ENCODE measurements at places on chromosomes 16 and 17.

DNA sequence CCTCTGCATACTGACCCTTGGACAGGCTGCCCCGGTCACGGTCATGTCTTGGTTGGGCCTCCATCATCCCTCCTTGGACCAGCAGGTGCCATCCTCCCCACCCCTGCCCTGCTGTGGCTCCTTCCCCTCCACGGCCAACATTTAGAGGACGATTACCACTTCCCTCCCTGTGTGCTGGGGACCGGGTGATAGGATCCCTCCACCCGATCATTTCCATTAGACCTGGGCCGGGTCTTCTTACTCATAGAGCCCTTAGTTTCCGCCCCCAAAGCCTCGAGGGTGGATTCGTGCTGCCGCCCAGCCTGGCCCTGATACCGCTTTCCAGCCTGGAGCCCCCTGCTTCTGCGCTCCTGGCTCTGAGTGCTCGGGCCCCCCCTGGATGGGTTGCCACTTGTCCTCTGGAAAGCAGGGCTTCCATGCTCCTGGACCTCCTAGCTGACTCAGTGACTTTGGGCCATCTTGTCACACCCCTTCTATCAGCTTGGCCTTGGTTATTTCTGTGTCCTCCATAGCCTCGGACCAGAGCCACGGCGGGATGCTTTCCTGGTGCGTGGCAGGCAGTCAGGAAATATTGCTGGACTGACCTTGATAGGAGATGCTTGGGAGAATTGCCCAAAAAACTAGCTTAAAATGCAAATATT, 171.4 kb downstream of the SEC14L1 start:
- DNase-seq = no peak

DNA sequence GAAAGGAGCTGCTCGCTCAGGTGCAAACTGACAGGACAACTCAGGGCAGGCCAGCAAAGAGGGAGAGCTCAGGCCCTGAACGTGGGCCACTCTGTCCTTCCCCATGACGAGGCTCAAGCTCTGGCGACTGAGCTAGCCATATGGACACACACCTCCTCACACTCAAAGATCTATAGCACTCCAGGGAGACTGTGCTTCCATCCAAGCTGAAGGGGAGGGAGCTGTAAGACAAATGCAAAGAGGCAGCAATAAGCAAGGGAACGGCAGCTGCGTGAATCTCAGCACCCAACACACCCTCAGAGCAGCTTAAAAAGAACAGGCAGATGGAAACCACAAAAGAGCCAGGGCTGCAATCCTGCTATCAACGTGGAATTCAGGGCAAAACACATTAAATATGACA, 13.5 kb downstream of the NUDT16L1 start:
- DNase-seq = no peak

DNA sequence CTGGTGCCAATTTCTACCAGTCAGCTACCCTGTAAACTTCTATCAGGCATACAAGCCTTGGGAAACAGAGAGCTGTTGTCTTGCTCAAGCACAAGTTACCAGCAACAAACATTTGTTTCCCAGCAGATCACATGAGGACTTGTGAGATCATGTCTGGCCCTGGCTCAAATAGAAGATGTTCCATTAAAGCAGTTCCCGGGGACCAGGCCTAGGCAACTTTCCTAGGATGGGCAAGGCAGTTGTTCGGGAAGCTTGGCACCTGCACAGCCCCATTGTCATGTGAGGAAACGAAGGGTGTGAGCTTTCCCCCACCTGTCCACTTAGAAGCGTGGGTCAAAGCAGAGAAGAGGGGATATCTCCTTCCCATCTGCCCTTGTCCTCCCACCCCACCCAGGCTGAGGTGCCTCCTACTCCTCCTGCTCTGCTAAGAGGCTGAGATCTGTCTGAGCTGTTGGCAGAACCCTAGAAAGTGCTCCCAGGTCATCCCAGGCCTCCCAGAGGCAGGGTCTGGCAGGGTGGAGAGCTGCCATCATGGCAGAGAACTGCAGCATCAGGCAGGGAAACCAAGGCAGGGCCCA, 11.2 kb upstream of the SLC47A2 start:
- DNase-seq = no peak

DNA sequence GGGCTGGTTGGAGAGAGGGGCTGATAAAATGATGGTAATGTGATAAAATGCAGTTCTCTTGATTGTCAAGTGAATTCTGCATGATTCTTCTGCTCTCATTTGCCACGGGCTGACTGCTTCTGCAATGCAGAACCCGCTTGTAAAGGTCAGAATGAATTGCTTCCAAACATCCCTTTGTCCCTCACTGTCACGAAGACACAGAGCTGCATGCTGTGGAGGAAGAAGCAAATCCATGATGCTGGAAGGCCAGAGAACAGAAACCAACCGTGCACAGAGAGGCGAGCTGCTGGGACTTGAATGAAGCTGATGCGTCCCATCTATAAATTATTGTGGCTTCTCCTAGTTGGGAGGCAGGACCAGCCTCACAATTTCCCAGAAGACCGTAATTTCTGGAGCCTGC, 171.6 kb downstream of the PRKCB start:
- no peak for DNase-seq

DNA sequence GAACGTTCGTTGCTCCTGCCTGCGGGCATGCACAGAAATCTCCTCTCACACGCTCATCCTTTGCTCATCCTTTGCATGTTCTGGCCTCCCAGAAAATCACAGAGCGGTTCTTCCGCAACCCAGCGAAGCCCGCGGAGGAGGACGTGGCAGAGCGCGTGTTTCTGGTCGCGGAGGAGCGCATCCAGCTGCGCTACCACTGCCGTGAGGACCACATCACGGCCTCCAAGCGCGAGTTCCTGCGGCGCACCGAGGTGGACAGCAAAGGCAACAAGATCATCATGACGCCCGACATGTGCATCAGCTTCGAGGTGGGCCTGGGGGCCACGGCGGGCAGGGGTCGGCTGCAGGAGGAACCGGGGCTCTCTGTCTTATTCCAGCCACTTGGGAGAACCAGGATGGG, 9.6 kb upstream of the KATNB1 start:
- DNase-seq = no peak

DNA sequence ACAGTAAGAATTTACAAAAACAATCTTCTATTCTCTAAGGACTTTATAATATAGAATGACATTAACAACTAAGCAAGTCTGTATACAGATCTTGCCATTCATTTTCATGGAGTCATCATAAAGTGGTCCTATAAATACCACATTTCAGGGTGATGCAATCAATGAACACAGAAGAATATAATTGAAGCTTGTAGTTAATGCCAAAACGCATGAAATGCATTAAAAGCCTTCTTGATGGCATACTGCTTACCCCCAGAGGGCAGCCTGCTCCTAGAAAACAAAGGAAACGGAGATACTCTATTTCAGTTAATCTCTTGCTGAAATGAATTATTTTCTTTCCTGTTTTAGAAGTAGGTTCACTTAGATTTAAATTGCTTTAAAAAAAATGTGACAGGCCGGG, 45.2 kb upstream of the STAC2 start:
- DNase-seq = peak; percentile 20

GRCh38 chr17:51507444-51507843, 247.1 kb downstream of the UTP18 start:
- DNase-seq = no peak

DNA sequence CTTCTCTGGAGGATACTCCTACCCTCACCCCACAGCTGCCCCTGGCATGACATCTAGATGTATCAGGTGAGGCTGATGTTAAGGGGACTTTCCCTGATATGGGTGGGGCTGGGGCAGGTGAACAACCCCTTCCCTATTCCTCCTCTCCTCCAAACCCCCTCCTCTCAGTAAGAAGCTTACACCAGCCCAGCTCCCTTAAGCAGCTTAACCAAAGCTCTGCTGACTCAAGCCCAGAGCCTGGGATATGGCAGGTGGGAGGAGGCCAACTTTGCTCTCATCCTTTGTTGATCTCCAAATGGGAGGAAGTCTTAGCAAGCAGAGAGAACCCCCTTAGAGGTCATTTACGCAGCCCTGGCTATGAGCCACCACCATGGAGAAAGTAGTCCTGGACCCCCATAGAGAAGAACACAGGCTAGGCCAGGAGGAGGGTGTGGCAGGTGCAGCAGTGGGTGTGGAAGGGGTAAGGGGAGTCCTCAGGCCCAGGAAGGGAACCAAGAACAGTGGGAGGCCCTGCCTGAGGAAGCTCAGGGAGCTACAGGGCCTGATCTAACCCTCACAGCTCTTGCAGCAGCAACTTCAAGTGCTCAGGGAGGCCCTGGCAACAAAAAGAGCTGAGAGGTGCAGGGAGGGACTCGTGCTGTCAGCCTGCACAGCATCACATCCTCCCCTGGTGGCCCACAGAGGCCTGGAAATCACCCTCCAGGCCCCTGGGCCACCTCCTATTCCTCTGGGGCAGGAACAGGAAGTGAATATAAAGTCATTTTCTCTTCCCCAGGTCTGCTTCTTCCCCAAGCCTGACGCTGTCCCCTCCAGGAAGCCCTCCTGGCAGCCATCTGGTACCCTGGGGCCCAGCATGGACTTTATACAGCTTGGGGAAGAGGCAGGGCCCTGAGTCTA, 2.9 kb downstream of the UNC119 start:
- DNase-seq = no peak

- peak; percentile 69 for DNase-seq
Observed at GRCh38 chr17:79042421-79043190, 18.6 kb downstream of the C1QTNF1 start.

DNA sequence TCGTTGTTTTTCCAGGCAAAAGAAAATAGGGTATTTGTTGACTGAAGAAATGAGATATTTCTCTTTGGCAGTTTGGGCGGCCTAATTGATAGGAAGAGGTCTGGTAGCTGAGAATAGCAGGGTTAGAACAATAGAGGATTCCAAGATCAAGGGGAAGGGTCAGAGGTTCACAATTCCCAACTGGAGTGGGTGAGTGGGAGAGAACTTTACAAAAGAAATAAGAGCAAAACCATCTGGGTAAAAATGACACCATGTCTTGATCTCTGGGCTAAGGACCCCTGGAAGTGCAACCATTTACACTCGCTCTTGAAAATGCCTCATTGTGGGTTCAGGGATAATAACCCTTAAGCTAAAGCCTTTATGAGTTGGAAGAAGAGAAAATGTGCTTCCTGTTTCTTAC, 180.5 kb downstream of the CDH13 start:
- no peak for DNase-seq

- no peak for DNase-seq
Observed at GRCh38 chr16:85202051-85202601, 89.9 kb upstream of the CIBAR2 start.

GRCh38 chr16:89922884-89923639, at the start of gene TUBB3:
TSS of gene TUBB3 (plus strand) at chr16:89923342. CDS start at chr16:89923402, 60 bp downstream.
- DNase-seq = peak; percentile 81

DNA sequence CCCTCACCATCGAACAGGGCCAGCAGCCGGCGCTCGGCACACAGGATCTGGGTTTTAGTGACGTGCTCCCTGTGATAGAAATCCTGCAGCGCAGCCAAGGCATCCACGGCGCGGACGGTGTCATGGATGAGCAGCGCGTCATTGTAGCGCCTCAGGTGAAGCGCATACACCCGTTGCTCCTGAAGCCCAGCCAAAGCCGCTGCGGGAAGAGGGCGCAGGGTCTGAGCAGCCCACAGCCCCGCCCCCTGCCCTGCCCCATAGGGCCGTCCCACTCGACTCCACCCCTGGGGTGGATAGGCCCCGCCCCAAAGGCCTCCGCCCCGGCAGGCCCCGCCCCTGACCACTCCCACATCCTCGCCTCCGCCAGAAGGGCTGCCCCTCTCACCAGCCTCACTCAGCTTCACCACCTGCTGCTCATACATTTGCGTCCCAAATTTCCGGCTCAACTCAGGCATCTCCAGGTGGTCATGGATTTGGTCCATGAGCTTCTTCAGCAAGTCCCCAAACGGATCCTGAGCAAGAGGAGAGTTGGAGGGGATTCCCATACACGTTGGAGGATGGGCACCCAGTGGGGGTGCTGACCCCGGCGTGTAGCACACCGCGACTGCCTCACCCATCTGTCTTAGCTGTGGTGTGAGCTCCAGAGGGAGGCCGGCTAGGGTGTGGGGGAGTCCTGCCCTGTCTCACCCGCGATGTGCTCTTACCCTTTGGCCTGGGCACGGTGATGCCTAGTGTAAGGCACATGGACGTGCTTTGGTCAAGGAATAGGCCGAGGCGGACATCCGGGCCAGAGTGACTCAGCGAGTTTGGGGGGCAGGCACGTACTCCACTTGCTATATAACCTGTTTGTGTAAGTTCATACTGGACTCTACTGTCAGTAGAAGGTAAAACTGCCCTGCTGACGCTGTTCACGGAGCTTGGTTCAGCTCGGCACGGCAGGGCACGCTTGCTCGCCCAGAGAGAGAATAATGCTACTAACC, 4.6 kb downstream of the DHX58 start:
- peak; percentile 99 for DNase-seq

DNA sequence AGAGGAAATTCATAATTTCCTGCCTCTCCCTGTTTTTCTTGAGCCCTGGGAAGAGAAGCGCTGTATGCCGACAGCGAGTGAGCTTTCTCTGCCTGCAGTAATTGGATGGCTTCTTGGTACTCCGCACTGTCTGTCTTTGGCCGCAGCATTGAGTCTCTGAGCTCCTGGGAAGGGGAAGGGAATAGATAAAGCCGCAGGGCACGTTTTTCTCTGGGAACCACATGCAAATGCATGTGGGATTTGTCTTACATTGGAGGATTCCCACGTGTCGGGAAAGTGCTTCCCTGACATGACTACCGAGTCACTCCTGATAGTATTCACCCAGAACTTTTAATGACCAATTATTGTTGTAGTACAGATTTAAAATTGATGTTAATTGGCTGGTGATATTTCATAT, 385.9 kb downstream of the CPPED1 start:
- DNase-seq = no peak

DNA sequence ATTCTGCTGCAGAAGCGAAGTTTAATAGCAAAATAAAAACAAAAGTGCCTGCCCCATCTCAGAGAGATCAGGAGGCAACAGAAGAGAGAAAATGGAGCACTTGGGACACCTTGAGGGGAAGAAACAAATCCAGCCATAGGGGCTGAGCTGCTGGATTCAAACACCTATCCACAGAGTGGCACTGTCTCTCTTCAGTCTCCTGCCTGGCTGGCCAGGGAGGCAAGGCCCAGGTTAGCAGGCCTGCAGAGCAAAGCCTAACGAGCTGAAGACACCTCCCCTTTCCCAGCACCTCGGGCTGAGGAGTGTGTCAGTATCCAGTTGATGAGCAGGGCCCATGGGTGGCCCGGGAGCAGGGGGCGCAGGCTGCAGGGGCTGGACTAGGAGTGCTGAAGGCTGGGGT, 8.8 kb upstream of the KRT31 start:
- no peak for DNase-seq

DNA sequence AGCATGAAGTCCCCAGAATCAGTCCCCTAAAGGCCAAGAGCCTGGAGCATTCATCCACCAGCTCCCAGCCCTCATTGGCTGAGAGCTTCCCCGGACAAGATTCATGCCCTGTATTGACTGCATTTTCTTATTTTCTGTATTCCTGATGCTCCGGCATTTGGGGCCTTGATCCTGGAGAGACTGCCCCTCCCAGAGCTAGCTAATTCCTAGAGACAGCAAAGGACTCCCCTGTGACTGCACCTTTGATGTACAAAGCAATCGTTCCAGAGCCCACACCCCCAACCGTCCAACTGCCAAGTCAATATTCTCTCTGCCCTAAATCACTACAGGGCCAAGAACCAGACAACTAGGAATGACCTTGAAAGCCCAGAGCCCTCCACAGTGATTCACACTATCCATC, 93.4 kb upstream of the CDH5 start:
- no peak for DNase-seq

GRCh38 chr17:14833201-14833785, 431.8 kb downstream of the PMP22 start:
- no peak for DNase-seq
